PC-3 (cell line): ENCODE measurements at places on chromosomes 11 and 22. TPM values are rescaled to one million over a fixed set of nuclear protein-coding genes. Genes with fewer than 3 reads are reported as not detected.

FOXRED2 gene
- total RNA-seq: 5.5 and 6.5 TPM in 2 replicates

MFNG gene
- 1.7 and 2.4 TPM in 2 replicates for total RNA-seq

CREB3L1 gene
- 1.1 and 1.4 TPM in 2 replicates for total RNA-seq

TXN2 gene
- 49.6 and 52.5 TPM in 2 replicates for total RNA-seq

MRGPRX4 gene
- not detected in 2 replicates for total RNA-seq
